ENCODE measurements at places on chromosomes 16 and 17.
A peak's percentile ranks its signal among the peaks of the same experiment; 100 is the strongest.

- no peak for DNase-seq
Observed at GRCh38 chr17:58279016-58279711, 1.6 kb downstream of the MPO start.

DNA sequence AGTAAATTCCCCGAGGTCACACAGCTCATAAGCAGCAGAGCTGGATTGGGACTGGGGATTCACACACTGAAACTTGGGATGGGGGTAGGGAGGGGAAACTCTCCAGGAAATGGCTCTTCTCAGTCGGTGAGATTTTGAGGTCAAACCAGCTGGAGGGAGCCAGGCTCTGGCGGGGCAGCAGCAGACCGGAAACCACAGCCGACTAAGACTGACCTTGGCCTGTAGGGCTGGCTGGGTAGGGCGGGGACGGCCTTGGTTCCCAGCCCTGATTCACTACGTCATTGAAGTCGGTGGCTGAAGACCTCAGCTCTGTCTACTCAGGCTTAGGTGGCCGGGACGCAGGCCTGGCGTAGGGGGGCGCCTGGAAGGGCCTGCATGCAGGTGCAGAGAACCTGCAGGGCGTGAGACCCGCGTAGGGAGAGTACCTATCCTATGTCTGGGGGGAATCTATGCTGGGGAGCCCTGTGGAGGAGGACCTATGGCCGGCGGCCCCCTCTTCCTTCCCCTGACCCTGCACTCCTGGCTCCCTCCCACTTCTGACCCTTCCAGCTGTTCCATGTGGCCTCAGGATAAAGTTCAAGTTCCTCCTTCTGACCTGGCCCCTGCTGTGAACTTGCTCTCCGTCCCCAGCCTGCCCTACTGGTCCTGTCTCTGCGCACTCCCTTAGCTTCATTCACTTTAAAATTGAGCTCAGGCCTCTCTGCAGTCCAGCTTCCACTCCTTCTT lies 11.9 kb upstream of the SLC4A1 start:
- DNase-seq = peak; percentile 46

DNA sequence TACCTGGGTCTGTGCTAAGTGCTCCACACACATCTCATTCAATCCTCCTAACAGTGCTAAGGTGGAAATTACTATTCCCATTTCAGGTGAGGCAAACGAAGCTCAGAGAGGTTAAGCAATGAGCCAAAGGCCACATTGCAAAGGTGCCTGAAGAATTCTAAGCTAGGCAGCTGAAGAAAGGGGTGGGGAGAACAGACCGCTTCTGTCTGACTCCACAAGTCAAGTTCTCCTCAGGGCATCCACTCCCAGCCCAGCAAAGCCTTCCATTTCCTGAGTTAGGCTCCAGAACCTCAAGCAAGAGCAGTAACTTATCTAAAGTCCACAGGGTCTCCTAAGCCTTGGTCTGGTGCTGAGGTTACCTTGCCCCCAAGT lies 27.0 kb upstream of the MRPS23 start:
- no peak for DNase-seq

GRCh38 chr17:60173304-60173819 lies 23.6 kb downstream of the CA4 start:
- no peak for DNase-seq

DNA sequence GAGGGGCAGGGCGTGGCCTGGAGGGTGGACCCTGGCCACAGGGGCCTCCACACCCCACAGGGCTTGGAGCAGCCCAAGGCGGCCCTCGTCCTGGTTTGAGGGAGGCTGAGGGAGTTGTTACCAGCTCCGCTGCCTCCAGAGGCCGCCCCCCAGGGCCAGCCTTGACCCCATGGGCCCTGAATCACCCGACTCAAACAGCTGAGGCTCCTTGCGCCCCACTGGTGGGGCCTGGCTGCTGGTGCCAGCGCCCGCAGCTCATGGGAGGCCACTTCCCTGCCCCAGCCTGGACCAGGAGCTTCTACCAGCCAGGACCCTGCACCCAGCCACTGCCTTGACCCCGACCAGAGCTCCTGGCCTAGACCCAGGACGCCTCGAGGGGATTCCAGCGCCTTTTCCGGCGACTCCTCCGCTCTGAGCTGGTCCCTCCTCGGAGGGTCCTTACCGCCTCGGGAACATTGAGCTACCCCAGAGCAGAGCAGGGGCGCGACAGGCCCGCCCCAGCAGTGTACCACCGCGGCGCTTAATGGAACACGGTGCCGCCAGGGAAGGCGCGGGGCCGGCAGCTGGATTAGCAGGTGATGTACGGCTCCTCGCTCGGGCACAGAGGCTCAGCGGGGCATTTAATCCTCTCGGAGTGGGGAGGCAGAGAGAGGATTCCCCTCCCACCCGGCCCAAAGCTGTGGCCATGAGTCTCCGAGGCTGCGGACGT lies 37.2 kb downstream of the GSE1 start:
- DNase-seq = no peak

DNA sequence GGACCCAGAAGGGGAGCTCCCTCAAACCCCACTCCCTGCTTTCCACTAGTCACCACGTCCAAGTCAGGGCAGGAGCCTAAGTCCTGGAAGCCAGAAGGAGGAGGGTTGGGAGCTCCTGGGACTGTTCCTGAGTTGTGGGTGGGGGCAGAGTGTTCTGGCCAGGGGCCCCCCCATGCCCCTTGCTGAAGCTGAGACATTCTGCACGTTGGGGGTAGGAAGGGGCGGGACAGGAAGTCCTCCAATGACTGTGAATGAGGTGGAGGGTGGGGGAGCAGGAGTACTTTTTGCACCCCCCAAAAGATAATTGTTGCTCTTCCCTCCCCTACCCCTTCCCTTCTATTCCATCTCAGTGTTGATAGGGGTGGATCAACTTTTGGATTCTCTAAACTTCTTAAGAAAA lies 21.4 kb upstream of the C17orf113 start:
- DNase-seq = no peak

GRCh38 chr16:88338111-88338510 lies 44.6 kb upstream of the ZNF469 start:
- no peak for DNase-seq

- DNase-seq = no peak
Observed at GRCh38 chr16:72561-73548, at the start of gene RHBDF1. Gene RHBDF1 (minus strand): TSS chr16:72631. CDS start chr16:65015, 7,616 bp downstream.

- no peak for DNase-seq
Observed at GRCh38 chr17:49580055-49580721, 4.5 kb downstream of the NXPH3 start.

DNA sequence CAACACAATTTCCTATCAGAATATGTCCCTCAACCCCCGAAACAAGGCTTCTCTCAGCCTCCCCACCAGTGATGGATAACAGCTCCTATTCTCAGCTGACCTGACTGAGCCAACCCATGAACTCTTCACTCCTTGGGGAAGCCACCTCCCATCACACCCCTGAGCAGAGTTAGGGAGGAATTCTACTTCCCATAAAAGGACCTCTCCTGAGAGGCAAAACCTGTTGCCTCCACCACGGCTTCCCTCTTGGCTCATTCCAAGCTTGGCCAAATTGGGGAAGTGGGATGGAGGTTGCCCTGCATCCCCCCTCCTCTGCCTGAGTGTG lies 5.7 kb upstream of the RASL10B start:
- DNase-seq = no peak

DNA sequence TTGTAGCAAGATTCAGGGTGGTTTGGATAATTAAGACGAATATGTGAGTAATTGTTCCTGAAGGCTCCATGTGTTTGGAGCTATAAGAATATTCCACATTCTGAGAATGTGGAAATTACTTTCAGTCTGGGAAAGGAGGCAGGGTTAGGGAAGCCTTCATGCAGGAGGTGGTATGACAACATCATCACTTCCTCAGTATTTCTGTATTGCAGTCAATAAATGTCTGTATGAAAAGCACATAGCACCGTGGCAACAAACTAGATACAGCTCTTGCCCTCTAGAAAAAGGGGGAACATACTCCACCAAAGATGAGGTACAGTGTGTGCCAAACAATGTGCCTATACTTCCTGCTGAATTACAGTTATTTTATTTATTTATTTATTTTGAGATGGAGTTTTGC lies 26.1 kb upstream of the DHRS7B start:
- no peak for DNase-seq

DNA sequence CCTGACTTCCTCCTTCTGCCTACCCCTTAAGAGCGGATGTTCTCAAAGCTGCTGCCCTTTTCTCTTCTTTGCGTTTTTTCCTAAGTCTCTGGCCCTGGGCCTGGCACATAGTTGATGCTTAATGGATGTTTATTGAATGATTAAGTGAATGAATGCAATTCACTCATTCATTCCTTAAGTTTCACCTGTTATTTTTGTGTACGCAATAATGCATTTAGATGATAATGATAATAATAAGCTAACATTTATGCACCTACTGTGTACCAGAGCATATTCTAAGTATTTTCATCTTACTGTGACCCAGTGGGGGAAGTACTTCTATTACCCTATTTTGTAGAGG lies 4.4 kb downstream of the CCL5 start:
- DNase-seq = no peak

DNA sequence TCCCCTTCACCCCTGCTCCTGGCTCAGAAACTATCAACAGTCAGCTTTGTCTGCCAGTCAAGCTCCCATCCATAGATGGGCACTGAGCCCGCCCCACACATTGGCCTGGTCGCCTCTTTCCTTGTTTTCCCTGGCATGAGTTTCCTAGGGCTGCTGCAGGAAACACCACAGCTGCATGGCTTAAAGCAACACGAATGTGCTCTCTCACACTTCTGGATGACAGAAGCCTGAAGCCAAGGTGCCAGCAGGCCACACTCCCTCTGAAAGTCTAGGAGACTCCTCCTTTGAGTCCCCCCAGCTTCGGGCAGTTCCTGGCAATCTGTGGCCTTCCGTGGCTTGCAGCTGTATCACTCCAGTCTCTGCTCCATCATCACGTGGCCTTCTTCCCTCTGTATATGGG lies 69.9 kb downstream of the TBC1D16 start:
- no peak for DNase-seq

DNA sequence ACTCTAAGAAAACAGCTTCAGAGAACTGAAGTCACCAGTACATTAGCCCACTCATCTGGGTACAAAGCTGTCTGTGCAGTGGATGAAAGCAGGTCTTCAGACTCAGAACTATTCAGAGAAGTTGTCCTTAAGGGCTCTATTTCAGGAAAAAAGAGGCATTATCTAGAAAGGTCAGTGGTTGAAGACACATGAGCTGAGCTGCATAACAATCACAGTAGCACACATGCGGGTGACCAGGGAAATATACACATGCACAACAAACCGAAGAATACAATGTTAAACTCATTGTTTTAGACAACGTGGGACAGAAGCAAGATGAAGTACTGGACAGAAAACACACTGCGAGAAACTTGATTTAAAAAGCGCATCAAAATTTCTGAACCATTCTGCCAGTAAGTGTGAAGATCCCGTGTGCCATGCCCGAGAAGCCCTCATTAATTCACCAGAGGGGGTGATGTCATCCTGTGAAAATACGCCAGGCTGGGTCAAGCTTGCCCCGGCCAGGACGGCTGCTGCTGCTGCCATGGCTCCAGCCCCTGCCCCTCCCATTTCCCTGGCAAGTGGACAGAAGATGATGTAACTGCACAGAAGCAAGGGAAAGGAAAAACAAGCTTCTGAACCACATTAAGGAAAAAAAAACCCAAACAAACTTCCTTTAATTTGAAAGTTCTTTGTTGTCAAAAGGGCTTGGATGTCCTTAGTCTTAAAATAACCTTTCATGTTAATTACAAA lies 10.1 kb downstream of the DYNC1LI2 start:
- DNase-seq = peak; percentile 82

- DNase-seq = no peak
Observed at GRCh38 chr17:65914784-65915342, 277.1 kb downstream of the CEP112 start.

DNA sequence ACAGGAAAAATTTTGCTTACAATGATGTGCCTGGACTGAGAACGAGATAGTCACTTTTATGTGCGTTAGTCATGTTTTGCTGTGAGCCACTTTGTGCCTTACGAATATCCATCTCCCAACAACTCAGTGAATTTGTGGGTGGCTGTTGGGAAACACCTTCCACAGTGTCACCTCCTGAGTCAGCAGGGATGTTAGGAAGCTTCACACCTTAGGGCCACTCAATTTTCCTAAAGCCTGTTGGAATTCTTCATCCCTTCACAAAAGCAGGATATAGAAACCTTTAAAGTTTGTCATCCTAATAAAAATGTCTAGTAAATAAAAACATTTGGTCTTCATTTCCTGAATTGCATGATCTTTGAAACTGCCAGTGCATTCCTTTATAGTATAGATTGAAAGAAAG lies 4.3 kb upstream of the KRTAP3-1 start:
- no peak for DNase-seq

DNA sequence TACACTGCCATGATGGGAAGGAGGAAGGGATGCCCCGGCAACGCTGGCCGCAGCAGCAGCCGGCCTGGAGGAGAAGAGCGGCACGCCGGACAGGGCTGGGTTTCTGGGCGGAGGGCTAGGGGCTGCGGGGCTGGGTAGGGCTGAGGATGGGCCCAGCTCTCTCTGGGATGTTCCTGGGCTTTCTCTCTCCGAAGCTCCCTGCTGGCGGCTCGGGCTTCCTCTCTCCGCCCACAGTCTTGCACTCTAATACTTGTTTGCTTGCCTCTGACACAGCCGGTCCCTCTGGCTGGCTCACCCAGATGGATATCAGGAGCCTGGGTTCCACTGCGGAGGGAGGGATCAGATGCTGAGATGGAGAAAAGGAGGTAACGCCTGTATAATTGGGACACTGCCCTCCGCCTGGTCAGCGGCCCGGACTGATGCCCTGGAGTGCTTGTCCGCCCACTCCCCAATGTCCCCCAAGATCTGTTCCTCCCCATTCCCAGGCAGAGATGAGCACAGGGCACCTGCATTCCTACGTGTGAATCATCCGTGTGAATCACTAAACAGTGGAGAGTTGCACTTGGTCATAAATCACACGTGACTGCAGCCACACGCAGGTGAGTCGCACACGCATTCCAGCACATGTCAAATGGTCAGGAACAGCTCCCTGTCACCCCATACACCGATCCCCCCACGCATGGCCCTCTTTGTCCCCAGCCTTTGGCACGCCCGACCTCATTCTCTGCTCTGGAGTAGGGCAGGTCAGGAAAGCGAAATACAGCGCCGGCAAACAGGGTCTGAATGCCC lies at the start of gene ALOXE3:
TSS of gene ALOXE3 (minus strand) at position 535 of the 789 bp plus-strand sequence. CDS start at position 11, 524 bp downstream.
- no peak for DNase-seq

- no peak for DNase-seq
Observed at GRCh38 chr16:68284847-68285246, 20.5 kb downstream of the SLC7A6 start.

DNA sequence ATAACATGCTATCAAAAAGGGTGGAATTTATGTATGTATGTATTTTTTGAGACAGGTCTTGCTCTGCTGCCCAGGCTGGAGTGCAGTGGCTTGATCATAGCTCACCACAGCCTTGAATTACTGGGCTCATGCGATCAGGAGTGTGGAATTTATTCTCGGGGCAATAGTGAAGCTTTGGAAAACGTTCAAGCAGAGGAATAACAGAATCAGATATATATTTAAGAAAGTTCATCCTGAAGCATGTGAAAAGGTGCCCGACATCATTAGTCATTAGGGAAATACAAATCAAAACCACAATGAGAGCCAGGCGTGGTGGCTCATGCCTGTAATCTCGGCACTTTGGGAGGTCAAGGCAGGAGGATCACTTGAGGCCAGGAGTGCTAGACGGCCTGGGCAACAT lies 7.7 kb upstream of the ITGAE start:
- DNase-seq = no peak

- no peak for DNase-seq
Observed at GRCh38 chr17:36742267-36743000, 141.1 kb downstream of the MRM1 start.

GRCh38 chr16:3058139-3059030 lies 7.1 kb upstream of the IL32 start:
- no peak for DNase-seq
